ENCODE measurements at places on chromosomes 5 and 9.

GRCh38 chr5:94776167-94776566 lies 157.7 kb downstream of the SLF1 start:
- no peaks in the 10 kb centered on the region for H3K36me3 ChIP-seq
- H3K27ac ChIP-seq = no peak overlapping the region
- DNase-seq = no peak
- no peaks in the 10 kb centered on the region for H3K4me1 ChIP-seq

GRCh38 chr5:16673241-16674201 lies 56.7 kb upstream of the RETREG1 start:
- no peak overlapping the region for H3K27ac ChIP-seq
- H3K36me3 ChIP-seq = peaks cover 32% of the 10 kb centered on the region
- no peaks in the 10 kb centered on the region for H3K4me1 ChIP-seq
- no peak for DNase-seq
- no peaks in the 10 kb centered on the region for H3K27me3 ChIP-seq
- H3K4me3 ChIP-seq = no peak overlapping the region

DNA sequence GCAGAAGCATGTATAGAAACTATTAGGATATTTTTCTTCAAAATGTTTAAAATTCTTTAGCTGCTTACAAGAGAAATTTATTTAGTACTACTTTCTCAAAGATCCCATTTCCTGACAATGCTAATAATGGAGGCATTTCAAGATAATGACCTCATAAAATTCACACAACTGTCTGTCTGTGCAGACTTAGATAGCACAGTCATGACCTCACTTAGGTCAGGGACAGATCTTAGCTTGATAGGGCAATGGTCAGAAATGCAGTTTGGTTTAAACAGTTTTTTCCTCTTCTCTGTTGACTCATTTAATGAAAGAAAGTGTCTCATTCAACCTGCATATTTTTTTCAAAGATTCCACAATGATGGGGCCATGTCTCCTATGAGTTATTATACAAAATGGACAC lies 128.4 kb downstream of the GRIA1 start:
- H3K27me3 ChIP-seq = no peaks in the 10 kb centered on the region
- no peak overlapping the region for H3K27ac ChIP-seq
- no peak overlapping the region for H3K4me3 ChIP-seq
- DNase-seq = no peak

DNA sequence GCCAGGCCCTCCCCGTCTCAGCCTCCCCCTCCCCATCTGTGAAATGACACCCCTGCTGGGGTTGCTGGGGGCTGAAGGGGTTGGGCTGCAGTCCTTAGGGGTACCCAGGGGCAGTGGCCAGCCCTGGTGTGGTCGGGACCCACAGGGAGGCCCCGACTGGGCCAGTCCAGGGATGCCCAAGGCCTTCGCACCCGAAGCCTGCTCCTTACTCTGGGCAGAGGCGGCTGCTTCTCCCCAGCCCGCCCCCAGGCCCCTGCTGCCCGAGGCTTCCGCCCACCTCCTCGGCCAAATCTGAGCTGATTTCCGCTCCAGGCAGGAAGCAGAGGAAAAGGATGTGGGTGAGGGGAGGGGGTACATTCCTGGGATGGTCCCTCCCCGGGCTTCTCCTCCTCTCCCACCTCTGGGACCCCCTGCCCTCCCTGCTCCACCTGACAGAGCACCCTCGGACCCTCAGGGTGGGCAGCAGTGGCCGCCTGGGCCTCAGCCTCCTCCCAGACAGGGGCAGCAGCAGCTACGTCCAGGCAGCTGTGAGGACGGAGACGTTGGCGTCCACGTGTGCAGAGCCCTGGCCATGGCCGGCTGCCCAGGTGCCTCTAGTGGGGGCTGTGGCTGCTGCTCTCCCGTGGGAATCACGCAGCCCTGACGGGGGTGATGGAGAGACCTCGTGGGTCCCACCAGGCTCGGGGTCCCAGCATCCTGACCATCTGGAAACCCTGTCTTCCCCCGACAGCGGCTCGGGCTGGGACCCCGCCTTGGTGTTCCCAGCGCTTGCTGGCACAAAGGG lies 4.2 kb upstream of the NRARP start:
- no peak overlapping the region for H3K4me3 ChIP-seq
- H3K27ac ChIP-seq = no peak overlapping the region
- no peaks in the 10 kb centered on the region for H3K36me3 ChIP-seq
- H3K4me1 ChIP-seq = peaks cover 51% of the 10 kb centered on the region
- peaks cover 16% of the 10 kb centered on the region for H3K27me3 ChIP-seq

DNA sequence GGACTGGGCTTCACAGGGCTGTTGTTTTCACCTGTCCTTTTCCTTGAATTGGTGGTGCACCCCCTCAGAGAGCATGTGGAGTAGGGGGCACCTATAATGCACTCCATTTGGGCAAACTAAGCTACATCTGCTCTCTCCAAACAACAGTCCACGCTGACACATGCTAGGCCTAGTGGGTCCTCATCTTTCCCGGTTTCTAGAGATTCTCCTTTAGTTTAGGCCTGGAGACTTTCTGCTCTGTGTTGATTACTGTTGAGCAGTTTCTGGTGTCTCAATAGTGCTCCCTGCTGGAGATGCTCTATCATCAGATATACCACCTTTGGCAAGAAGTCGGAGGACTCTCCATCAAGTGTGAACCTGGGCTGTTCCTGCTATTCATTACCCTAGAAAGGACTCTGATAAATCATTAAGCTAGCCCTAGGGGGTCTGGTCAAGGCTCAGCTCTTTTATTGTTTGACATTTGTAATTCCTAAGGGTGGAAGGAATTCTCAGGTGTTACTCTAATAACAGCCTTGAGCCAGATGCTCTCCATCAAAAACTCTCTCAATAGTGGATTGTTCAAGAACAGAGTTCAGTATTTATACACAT lies 64.0 kb upstream of the FYB1 start:
- H3K27me3 ChIP-seq = no peaks in the 10 kb centered on the region
- no peaks in the 10 kb centered on the region for H3K4me1 ChIP-seq

DNA sequence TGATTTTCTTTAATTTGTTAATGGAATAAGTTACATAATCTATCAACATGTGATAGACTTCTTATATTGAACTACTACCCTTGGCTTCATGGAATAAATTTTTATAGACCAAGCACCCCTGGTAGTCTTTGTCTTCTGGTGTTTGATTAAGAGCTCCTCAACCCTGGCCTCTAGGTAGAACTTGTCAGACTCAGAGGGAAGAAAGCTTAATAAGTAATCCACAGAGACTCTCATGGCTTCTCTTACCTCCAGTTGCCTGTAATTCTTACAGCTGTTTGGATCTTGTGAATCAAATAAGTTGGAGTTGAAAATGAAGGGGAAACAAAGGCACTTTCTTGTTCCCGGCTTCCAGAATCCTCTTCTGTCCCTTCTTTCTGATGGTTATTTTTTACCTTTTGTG lies 7.0 kb upstream of the GPR21 start:
- no peak overlapping the region for H3K27ac ChIP-seq
- DNase-seq = no peak
- H3K4me1 ChIP-seq = no peaks in the 10 kb centered on the region
- no peaks in the 10 kb centered on the region for H3K27me3 ChIP-seq
- H3K36me3 ChIP-seq = peaks cover 13% of the 10 kb centered on the region
- H3K4me3 ChIP-seq = no peak overlapping the region

DNA sequence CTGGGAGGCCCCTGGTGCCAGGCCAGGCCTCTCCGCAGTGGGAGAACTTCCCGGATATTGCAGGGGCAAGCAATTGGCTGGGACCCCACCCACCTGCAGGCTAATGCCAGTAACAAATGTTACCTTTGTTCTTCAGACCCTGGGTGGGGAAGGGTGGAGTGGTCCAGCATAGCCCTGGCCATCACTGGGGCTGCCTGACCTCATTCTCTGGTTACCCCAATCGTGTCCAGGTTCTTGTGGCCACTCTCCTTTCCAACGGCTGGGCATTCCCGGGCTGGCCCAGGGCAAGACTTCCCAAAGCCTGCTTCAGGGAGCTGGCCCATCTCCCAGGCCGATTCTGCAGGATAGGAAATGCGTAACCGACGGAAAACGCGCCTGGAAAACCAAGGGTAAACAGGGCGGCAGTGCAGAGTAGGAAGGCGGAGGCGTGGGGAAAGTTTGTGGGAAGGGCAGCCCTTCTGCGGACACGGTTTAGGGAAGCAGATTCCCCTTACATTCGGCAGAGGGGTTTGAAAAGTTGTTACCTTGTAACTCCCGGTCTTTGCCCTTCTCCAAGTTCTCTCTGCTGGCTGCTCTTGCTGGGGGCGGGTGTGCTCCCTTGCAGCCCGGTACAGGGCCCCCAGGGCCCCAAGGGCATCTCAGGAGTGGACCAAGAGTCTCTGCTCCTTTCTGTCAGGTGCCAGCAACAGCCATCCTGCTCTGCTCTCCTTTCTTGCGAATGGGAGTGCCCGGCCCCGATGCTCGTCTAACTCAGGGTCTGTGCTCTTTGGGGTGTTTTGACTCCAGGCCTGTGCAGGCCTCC lies 3.5 kb downstream of the NRARP start:
- peak; percentile 39 for DNase-seq
- H3K4me3 ChIP-seq = peak overlapping the region; percentile 83
- peaks cover 45% of the 10 kb centered on the region for H3K4me1 ChIP-seq
- H3K27me3 ChIP-seq = peaks cover 65% of the 10 kb centered on the region

- peak overlapping the region; percentile 89 for H3K4me3 ChIP-seq
- no peak for DNase-seq
- H3K4me1 ChIP-seq = peaks cover 4% of the 10 kb centered on the region
- H3K27ac ChIP-seq = no peak overlapping the region
- H3K36me3 ChIP-seq = no peaks in the 10 kb centered on the region
Observed at GRCh38 chr5:610744-611730, 1.1 kb upstream of the CEP72 start.

Data from neural progenitor cell (in vitro differentiated cells).